Heart left ventricle (tissue), 16 donors: ENCODE measurements at places on chromosomes 2 and 18. TPM values are rescaled to one million over a fixed set of nuclear protein-coding genes. Genes with fewer than 3 reads are reported as not detected.

DNA sequence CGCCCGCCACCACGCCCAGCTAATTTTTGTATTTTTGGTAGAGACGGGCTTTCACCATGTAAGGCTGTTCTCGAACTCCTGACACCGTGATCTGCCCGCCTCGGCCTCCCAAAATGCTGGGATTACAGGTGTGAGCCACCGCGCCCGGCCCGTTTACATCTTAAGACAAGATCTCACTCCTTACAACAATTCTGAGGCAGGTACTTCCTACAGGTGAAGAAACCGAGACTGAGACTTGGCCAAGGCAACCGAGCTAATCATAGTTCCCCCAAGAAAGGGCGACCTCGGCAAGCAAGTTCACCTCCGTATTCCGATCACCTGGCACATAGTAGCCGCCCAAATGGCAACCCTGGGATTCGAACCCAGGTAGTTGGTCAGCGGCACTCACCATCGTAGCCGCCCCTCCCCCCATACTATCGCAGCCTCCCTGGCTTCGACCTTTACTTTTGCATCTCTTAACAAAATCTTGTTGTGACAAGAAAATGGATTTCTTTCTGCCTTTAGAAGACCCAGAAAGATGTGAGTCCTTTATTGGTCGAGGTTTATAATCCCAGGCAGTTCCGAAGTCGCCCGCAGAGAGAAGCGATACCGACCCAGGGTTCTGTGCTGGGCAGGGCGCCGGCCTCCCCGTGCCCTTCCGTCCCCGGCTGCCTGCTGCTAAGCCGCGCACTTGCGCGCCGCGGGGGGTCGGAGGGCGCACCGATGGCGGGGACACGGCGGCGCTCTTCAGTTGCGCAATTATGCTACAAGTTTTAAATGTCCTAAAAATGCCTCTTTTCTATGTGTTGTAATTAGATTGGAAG is 1.1 kb upstream of the FZD5 start:
- no peak for DNase-seq

GRCh38 chr18:47113796-47114540 is 36.3 kb downstream of the HDHD2 start:
- no peak for DNase-seq

DNA sequence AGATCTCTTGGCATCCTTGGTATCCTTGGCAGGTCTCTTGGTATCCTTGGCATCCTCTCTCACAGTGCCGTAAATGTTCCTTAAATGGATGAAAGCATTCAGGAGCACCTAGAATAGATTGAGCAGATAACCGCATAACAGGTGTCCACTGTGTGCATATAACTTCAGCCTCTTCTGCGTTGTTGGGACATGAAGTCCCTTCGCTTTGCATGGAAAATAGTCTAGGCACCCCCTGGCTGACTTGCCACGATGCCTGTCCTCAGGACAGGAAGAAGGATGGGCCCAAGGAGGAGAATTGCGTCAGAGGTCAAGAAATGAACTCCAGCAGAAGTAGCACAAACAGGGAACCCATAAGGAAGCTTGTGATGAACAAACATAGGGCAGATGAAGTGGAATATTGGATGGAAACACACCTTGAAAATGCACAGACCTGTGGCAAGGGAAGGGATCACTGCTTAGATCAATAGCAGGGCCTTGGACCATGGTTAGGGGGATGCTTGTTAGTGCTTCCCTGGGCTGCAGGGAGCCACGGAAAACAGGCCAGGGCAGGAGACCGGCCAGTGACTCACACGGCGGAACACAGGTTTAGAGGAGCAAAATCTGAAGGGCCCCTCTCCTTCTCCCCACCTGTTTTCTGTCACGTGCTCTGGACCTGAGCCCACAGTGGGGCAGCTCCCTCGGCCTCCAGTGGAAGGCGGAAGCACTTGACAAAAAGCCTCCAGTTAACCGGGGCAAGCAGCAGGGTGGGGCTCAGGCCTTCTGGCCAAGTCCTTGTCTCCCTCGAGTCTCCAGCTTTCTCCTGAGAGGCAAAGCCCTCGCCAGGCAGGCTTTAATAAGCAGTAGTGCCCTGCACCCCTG is 99.2 kb upstream of the ASAP2 start:
- DNase-seq = no peak

DNA sequence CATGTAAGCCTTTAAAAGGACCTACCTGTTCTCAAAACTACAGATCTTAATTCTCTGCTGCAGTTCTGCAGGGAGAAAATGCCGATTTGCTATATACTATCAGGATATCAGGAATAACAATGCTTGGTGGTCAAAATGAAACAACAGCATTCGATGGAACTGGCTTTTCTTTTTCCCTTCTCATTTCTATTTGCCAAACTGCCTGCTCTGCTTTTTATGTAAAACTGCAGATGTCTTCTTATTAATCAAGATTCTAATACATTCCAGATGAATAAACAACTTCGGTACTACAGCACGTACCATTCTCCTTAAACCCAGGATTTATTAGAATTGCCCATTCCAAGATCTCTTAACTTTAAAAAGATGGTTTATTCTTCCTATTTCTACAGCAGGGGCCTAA is 100.9 kb downstream of the ZNF521 start:
- DNase-seq = no peak

ZFP36L2 gene
- 94.4 TPM for total RNA-seq

SLC35F6 gene
- 34.7 TPM for total RNA-seq
